A673 (cell line): ENCODE measurements at places on chromosomes 7 and 10.

DNA sequence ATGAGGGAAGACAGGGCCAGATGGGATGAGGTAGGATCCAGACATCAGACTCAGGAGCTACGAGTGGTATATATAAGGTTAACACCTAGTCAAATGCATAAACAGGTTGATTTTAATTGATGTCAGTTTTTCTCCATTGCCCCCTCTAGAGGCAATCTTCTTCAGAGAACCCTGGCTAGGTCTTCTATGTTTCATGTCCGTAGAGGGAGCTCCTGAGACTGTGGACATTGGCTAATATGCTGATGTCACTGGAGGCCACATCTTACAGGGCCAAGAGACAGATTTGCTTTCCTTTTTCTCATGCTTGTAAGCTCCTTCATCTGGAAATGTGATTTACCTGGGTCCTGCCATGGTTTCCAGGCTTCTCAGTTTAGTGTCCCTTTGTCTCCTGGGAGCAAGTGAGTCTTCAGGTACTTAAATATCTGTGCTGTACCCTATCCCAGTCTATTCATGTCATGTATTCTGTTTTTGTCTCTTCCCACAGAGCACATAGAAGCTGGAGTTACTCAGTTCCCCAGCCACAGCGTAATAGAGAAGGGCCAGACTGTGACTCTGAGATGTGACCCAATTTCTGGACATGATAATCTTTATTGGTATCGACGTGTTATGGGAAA is 161.6 kb upstream of the PRSS1 start:
- no peak overlapping the region for H3K27ac ChIP-seq
- no peaks in the 10 kb centered on the region for H3K4me1 ChIP-seq
- H3K36me3 ChIP-seq: no peaks in the 10 kb centered on the region

- H3K27me3 ChIP-seq: no peaks in the 10 kb centered on the region
- DNase-seq: no peak
- no peak overlapping the region for H3K27ac ChIP-seq
- no peaks in the 10 kb centered on the region for H3K4me1 ChIP-seq
Measured at GRCh38 chr7:18770154-18770811, 274.7 kb downstream of the HDAC9 start.

DNA sequence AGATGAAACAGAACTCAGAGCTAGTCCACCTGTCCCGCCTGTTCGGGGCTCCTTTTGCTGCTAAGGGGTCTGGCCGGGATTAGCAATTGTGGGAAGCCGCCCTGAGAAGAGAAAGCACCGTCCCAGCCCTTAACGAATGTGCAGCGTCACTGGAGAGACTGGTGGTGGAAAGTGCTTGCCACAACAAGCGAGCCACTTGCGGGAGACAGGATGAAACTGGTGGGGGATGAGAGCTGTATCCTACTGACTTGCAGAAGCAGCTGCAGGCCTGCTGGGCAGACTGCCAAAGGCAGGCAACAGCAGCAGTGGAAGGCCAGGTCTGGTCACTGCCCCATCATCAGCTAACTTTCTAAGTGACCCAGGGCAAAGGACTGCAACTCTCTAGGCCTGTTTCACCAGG is 95.4 kb downstream of the FAM53B start:
- H3K27me3 ChIP-seq: no peaks in the 10 kb centered on the region
- H3K27ac ChIP-seq: no peak overlapping the region
- H3K36me3 ChIP-seq: no peaks in the 10 kb centered on the region
- H3K4me3 ChIP-seq: no peak overlapping the region

- peaks cover 6% of the 10 kb centered on the region for H3K27me3 ChIP-seq
- no peak for DNase-seq
- no peaks in the 10 kb centered on the region for H3K36me3 ChIP-seq
- H3K4me3 ChIP-seq: no peak overlapping the region
- no peak overlapping the region for H3K27ac ChIP-seq
- H3K4me1 ChIP-seq: no peaks in the 10 kb centered on the region
Measured at GRCh38 chr7:157955348-157955999, 618.7 kb downstream of the DNAJB6 start.

GRCh38 chr7:64320547-64321513 is 7.1 kb downstream of the ZNF736 start:
- H3K4me3 ChIP-seq: no peak overlapping the region
- no peaks in the 10 kb centered on the region for H3K27me3 ChIP-seq
- no peaks in the 10 kb centered on the region for H3K4me1 ChIP-seq
- DNase-seq: no peak

DNA sequence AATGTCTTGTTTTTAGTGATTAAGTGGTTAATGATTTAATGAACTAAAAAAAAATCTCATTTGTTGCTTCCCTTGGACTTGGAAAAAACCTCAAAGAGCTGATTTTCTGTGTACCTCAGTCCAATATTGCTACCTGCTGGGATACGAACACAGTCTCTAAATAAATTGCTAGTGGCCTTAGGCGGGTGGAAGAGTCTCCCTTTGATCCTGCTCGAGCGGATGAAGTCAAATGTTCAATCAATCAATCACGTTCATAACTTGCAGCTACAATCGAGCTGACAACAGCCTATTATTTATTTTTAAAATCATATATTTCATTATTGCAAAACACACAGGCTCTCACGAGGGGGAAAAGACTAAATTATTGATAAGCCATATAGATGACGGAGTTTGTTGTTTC is 57.3 kb upstream of the HABP2 start:
- DNase-seq: no peak
- H3K36me3 ChIP-seq: no peaks in the 10 kb centered on the region
- H3K4me1 ChIP-seq: no peaks in the 10 kb centered on the region

DNA sequence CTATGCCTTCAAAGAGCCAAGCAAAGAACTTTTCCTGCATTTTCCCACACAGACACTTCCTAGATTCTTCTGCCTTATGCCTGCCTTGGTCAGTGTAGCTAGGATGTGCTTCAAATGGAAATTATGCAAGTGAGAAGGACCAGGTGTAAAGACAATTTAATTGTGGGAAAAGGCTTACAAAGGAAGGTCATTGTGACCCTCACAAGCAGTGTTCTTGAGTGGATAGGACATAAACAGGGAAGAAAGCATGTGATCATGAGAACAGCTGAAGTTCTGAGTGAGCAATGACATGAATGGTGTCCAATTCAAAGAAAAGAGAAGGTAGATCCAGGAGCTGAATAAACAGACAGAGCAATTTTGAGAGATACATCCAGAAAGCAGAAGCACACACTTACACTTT is 1.3 kb upstream of the PIP start:
- H3K4me1 ChIP-seq: no peaks in the 10 kb centered on the region
- H3K27ac ChIP-seq: no peak overlapping the region
- peaks cover 11% of the 10 kb centered on the region for H3K27me3 ChIP-seq
- DNase-seq: no peak
- H3K4me3 ChIP-seq: no peak overlapping the region

- DNase-seq: no peak
- H3K4me1 ChIP-seq: no peaks in the 10 kb centered on the region
- H3K36me3 ChIP-seq: no peaks in the 10 kb centered on the region
- H3K4me3 ChIP-seq: no peak overlapping the region
- no peak overlapping the region for H3K27ac ChIP-seq
Measured at GRCh38 chr10:124892905-124893304, 49.0 kb upstream of the ZRANB1 start.

DNA sequence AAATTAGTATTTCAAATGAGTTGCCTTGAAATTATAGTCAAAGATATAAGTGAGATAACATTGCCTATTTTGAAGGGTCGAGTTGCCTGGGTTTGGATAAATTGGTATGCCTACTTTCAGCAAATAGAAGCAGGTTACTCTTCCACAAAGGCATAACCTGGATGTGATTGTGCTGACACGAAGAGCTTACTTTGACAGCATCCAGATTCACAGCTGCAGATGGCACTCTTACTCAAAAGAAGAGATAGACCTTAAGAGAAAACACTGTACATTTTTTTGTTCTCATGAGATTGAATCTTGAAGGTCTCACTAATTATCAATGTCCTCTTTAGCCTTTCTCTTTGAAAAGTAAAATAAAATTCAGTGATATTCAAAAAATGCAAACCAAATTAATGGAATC is 1338.7 kb downstream of the REEP3 start:
- H3K27me3 ChIP-seq: no peaks in the 10 kb centered on the region
- DNase-seq: no peak
- H3K4me1 ChIP-seq: no peaks in the 10 kb centered on the region
- H3K27ac ChIP-seq: no peak overlapping the region
- H3K4me3 ChIP-seq: no peak overlapping the region
- no peaks in the 10 kb centered on the region for H3K36me3 ChIP-seq
